CD4-positive, alpha-beta T cell treated with Interferon gamma for 1 hour (primary cell): ENCODE measurements at places on chromosomes 6 and 20.

- no peak for DNase-seq
Measured at GRCh38 chr6:34990971-34991560, 102.0 kb downstream of the ANKS1A start.

DNA sequence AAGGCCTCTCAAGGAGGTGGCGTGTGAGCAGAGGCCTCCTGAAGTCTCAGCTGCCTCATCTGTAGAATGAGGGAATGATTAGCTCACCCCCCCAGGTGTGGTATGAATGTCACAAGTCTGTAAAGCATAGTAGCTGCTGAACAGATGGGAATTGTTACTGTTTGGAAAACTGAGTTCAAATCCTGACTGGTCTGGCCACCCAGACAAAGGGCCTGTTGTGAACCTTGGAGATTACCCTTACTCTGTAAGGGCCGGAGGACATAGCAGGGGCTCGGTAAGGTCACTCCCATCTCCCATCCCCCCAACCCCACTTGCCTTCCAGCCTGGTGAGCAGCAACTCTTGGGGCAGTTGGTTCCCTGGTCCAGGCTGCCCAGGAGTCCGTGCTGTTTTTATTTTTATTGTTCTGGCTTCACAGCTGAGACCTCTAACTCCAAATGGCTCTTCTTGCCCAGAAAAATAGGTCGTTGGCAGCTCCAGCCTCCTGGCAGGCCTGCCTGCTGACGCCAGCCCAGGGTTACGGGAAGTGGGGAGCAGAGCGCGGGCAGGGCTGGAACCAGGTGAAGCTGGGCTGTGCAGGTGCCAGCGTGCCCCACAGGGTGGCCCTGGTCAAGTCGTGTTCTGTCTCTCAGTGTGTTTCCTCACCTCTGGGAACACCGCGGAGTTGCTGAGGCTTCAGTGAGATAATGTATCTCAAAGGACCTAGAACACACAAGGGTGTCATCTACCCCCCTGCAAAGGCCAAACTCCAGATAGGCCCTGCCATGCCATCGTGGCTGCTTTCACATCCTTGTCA is 4.5 kb upstream of the SIRPA start:
- no peak for DNase-seq

DNA sequence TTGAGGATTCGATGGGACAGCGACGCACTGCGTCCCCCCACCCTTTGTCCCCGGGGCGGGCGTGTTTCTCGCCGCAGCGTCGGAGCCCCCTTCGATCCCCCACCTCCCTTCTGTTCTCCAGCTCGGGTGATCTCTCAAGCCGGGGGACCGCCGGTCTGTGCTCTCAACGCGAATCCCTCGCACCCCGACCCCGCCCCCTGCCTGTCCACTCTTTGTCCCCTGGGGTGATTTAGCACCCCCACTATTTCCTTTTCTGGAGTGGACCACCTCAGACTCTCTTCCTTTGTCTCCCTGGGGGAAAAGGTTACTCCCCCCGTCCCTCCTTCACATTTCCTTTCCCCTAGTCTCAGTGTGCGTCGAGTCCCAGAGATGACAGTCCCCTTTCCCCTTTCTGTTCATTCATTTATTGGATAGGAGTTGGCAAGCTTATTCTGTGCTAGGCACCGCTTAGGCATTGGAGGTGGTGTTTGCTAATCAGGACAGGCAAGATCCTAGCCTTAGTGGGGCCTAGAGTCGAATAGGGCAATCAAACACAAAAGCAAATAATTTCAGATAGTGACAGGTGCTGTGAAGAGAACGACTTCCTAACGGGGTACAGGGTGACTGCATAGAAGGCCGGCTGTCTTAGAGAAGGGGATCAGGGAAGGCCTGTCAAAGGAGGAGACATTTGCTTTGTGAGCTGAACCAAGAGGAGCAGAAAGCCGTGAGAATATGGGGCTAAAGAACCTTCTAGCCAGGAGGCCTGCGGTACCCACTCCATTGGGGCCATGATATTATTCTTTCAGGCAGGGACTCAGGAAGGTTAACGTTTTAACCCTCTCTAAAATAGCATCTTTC is 741 bp downstream of the PTPN1 start:
- DNase-seq = peak; percentile 11

GRCh38 chr6:63307581-63308246 is 12.1 kb downstream of the LGSN start:
- DNase-seq = no peak

DNA sequence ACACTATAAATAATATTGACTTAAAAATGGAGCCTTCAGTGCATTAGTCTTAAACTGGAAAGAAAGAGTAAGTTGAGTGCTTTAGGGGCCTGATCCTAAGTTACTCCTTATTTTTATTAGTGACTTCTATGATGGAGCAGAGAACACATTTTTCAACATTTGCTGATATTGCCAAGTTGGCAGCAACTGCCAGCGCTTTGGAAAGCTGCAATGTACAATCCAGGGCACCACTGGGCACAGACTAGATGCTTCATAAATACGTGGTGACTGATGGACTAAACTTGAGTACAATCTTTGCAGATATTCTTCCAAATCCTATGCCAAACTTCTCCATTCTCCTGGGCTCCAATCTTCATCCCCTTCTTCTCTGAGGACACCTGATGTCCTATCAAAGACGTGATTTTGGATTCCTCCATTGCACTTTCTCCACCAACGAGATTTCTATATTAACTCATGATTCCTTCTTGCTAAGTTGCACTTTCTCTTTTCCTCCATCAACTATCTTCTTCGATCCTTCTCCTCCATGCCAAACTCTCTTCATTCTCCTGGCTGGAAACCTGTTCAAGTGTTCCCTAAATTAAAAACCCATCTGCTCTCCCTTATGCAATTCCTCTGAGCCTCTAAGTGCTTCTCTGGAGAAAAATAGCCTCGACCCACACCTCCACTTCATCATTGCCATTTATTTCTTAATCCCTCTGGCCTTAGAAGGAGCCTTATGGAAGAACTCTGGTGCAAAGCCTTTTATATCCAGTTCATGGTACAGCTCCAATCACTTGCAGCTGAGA is 28.5 kb upstream of the PAK5 start:
- no peak for DNase-seq

DNA sequence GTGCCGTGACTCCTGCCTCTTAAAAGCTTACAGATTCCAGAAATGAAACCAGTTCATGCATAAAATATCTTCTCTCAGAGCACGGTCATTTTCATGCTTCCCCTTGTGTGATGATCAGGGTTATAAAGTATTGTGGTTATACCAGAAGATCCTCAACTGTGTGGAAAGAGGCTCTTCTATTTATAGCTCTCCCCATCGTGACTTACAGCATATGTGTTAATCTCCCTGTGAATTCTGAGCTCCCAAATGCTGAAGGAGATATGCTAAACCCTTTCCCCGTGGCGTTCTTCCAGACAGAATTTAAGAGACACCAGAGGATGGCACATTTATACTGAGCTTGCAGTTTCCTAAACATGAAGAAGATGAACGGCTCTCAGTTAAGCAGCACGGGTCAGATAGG is 158.8 kb downstream of the CDH26 start:
- no peak for DNase-seq

DNA sequence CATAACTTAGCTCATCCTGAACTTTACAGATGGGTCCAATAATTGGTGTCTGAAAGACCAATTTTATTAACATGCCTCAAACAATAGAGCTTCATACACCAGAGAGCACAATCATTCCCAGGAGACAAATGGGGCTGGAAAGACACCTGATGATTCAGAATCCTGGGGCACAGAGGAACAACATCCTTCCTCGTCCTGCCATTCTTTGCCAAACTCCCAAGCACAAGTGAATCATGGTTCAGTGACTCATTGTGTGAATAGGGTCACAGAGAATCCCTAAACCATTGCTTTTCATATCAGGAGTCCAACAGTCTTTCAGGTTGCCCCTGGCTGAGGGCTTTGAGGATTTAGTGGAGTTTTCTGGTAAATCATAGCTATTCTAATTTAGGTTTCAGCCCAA is 266.4 kb upstream of the BMP2 start:
- no peak for DNase-seq

DNA sequence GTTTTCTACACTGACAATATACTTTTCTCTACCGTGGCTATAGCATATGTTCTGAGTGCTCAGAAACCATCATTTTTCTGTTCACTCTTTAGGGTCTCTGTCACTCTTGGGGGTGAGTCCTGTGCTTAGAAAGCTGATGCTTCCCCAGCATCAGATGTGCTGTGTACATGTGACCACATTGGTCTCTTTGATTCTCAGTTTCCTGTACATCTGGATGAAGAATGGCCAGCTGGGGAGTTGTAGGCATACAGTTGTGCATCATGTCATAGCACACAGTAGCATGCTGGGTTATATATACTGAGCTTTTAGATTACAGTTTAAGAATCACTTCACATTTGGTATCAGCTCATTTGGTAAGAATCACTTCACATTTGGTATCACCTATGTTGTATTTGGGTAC is 238.6 kb upstream of the PREP start:
- no peak for DNase-seq

- no peak for DNase-seq
Measured at GRCh38 chr6:16524380-16524707, 236.9 kb downstream of the ATXN1 start.

DNA sequence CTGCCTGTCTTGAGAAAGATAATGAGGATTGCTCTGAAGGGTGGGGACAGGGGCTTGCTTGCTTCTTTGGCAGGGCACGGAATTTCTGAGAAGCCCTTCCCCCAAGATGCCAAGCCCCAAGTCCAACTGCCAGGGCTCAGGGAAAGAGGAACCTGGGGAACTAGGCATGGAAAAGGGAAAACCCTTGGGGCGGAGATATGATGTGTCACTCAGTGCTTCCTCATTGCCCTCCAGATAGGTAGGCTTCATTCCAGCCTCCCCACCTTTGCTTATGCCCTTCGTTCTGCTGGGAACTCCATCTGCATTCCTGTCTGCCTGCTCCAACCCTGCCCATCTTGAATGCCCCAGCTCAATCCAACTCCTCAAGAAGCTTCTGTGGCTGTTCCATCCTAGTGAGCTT is 61.2 kb downstream of the VEGFA start:
- no peak for DNase-seq

DNA sequence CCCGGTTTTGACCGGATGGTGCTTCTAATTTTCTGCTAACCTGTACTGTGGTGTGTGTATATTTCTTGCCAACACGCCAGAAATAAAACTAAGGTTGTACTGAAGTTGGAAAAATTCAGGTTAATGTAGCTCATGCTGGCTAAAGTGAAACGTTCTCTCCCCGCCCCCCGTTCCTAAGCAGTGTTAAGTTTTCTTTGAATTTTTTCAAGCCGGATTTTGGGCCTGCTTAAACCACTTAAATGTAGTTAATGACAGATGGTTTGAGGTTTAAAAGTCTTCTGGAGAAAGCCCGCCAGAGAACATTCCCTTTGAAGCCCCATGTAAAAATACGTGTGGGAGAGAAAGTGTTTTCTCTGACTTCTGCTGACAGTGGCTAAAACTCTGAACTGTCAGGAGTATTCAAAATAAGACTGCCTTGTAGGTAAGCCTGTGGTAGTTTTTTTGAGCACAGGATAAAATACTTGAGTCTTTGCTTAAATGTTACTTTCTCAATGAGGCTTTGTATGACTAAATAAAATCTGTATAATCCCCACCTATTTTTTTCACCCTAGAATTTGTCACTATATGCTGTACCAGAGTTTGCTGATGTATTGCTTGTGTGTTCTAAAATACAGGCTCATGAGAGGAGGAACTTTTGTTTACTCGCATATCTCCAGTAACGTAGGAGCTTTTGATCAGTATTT is 101.3 kb downstream of the OR2B2 start:
- DNase-seq = no peak

DNA sequence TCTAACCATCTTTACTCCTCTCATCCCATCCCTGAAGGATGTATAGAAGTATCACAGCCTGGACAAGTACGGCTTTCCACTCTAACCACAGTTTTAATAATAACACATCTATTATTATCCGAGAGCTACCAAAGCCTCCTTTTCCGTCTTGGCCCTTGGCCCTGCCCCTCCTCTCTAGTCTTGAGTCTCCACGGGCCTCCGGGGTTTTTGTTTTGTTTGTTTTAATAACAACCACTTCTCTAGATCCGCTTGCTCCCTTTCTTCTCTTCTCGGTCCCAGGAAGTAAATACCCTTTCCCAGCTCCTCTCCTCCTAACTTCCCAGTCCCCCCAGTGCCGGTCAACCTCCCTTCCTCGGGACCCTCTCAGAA is 661 bp downstream of the LCA5 start:
- DNase-seq = no peak

DNA sequence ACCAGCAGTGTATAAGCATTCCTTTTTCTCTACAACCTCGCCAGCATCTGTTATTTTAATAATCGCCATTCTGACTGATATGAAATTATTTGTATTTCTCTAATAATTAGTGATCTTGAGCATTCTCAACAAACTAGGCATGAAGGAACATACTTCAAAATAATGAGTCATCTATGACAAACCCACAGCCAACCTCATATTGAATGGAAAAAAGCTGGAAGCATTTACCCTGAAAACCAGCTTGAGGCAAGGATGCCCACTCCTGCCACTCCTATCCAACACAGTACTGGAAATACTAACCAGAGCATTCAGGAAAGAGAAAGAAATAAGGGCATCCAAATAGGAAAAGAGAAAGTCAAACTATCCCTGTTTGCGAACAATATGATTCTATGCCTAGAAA is 390.6 kb upstream of the ID4 start:
- no peak for DNase-seq

DNA sequence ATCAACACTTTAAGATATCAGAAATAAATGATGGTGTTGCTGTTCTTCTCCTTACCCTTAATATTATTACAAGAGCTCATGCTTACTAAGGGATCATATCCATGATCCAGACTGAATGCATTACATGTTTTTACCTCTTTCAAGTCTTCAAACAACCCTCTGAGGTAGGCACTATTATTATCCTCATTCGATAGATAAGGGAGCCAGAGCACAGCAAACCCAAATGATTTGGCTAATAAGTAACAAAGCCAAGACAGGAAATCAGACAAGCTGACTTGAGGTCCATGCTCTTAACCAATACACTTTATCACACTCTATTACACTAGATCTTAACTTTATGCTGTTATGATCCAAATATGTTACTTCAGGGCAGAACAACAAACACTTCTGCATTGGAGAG is 145.9 kb downstream of the RALGAPA2 start:
- DNase-seq = no peak

- no peak for DNase-seq
Measured at GRCh38 chr6:25165800-25166199, 113.4 kb upstream of the CARMIL1 start.

- DNase-seq = peak; percentile 62
Measured at GRCh38 chr6:30684386-30685156, 1.9 kb downstream of the PPP1R18 start.

DNA sequence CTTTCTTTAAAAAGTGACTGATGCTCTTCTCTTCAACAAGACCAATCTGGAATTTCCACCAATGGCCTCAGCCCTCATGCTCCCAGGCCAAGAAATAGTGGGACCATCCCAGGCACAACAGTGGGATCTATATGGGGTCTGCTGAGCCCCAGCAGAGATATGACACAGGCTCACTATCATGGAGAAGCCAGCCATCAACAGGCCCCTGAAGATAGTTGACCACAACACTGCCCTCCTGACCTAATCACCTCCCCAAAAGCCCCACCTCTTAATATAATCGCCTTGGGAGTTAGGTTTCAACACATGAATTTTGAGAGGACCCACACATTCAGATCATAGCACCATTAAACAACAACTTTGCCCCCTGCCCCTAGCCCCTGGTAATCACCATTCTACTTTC is 16.8 kb upstream of the MCM3 start:
- no peak for DNase-seq
